ENCODE measurements at places on chromosomes 3 and 15. TPM values are rescaled to one million over a fixed set of nuclear protein-coding genes. Genes with fewer than 3 reads are reported as not detected.

- peak; percentile 58 for DNase-seq
These were observed 145.7 kb upstream of the KCNH8 start for GRCh38 chr3:19002606-19003005.

Gene SYNPR
- total RNA-seq = not detected

Gene STRIT1
- 3.9 TPM for total RNA-seq

- DNase-seq = no peak
These were observed 431.1 kb downstream of the MFSD1 start for GRCh38 chr3:159232966-159233365.

DNA sequence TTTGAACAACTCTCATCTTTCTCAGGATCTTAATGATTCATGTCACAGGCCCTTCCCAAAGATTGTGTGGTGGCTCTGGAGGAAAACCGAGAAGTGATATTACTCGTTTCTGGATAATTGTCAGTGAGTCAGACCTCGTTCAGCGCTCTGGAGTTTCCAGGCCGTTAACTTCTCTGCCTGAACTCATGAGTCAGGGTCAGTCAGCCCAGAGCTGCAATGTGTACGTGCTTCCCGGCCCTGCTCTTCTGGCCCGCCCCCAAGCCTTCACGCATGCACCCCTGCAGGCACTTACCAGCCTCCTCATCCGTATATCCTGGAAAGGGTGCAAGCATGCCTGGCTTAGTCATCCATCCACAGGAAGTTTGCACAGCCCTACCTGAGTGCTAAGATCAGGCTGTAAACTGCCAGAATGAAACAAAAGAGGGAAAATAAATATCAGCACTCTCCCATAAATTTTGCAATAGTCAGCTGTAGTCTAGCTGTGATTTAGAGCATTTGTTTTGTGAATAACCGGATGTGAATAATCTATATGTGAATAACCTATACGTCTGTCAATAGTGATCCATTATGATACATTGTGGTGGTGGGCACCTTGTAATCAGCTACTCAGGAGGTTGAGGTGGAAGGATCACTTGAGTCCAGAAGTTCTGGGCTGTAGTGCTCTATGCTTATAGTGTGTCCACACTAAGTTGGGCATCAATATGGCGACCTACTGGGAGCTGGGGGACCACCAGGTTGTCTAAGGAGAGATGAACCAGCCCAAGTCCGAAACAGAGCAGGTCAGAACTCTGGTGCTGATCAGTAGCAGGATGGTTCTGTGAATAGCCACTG lies 35.3 kb upstream of the SEMA4B start:
- DNase-seq = peak; percentile 41

DNA sequence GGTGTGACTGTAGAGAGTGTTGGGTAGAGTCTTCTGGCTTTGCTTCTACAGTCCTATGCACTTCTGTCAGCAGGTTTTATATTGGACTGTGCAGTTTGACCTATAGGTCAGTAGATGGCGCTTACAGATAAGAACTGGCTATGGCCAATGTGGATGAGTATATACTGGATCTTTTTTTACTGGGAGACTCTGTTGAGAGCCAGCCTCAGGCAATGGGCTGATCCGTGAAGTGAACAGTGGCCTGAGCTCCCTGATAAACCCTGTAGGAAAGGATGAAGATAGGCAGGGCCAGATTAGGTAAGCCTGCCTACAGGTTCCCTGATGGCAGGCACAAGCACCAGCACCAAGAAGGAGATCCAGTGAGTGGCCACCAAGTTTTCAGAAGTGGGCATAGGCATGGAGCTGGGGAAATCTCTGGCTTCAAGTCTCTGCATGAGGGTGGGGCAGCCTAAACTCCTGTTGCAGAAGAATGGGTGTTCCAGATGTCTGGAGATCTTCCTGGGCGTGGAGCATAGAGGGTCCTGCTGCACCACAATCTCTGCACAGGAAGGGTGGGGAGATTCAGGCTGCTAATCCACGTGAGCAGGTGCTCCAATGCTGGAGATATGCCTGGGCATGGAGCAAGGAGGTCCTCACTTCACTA lies 326.0 kb upstream of the SGO1 start:
- peak; percentile 61 for DNase-seq

DNA sequence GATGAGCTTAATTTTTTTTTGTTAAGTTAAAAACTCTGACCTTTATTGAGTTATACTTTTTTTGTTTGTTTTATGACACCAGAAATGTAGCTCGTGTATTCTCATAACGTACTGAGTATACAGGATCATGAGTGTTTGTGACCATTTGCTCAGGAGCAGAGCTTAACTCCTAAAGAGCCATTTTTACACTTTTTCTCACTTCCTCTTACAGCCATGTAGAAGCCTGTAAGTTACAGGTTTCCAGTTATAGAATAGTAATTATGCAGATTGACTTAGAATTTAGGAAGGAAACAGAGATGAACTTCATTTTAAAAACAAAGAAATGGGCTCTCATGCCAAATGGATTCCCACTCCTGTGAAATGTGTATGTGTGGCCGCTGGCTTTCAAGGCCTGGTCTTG lies 151.7 kb downstream of the MCTP2 start:
- DNase-seq = no peak

DNA sequence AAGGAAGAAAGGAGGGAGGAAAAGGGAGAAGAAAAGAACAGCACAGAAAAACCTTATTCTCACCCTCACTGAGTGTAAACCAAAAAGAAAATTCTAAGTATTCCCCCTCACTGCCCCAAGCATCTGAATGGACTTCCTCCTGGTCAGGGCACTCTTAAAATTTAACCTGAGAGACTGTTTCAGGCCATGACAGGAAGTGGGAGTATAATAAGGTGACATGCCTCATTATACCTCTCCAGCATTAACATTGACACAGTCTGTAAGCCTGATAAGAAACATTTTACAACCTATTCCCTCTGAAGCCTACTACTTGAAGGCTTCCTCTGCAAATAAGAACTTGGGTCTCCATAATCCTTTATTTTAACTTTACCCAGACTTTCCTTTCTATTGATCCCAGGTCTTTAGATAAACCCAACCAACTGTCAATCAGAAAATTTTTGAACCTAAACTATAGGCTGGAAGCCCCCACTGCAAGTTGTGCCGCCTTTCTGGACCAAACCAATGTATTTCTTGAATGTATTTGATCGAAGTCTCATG lies 41.7 kb downstream of the SLCO2A1 start:
- no peak for DNase-seq

DNA sequence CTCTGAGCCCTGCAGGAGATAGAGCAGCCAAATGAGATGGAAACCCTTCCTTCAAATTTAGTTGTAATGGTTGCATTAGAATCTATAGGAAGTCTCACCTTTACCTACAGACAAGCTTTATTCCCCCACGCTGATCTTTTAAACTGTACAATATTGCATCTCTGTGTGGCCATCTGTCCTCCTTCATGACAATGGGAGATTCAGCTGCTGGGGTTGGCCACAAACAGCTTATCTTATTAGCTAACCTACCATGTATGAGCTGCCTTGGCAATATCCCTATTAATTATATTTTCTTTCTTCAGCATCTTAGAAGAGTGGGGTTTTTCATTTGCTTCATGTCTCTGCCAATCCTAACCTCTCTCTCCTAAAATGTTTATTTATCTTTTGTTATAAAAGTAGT lies 238.7 kb upstream of the NR2E3 start:
- DNase-seq = no peak

DNA sequence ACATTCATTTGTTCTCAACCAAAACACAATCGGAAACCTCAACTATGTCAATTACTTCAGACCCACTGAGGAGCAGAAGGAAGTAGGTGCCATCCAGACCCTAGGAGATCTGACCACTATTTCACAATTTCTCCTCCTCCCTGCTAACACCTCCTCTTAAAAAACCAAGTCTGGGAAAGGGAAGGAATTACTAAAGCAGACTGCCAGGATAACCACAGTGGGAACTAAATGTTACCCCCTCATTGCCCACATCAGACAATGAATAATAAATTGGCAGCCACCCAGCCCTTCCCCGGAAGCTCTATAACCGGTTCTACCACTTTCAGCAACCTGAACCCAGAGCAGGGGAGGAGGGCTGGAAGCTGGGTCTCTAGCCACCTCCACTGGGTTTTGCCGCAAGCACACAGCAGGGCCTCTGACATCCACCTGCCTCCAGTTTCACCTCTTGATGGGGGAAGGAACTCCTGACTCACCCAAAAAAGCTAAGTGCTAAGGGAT lies 17.6 kb downstream of the C15orf62 start:
- peak; percentile 52 for DNase-seq

- no peak for DNase-seq
These were observed 54.2 kb downstream of the ABHD2 start for GRCh38 chr15:89142423-89142822.

- DNase-seq = no peak
These were observed 61.8 kb upstream of the ZNF148 start for GRCh38 chr3:125436921-125437320.

DNA sequence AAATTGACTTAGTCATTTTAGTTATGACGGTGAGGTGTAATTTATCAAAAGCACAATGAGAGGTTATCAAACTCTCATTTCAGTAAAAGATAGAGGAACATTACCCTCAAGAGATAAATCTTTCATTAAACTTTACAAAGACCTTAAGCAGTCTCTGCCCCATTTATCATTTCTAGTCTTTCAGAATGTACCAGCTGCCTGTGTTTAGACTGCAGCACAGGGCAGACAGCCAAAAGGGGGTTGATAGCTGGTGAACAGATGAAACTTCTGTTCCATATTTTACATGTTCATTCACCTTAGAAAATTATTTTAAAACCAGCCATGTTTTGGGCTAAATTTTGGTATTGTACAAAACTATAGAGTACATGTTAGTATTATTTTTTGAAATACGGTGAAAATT lies 514.6 kb upstream of the CNTN3 start:
- DNase-seq = peak; percentile 35

GRCh38 chr15:51117270-51117669 lies 22.6 kb upstream of the TNFAIP8L3 start:
- DNase-seq = no peak

DNA sequence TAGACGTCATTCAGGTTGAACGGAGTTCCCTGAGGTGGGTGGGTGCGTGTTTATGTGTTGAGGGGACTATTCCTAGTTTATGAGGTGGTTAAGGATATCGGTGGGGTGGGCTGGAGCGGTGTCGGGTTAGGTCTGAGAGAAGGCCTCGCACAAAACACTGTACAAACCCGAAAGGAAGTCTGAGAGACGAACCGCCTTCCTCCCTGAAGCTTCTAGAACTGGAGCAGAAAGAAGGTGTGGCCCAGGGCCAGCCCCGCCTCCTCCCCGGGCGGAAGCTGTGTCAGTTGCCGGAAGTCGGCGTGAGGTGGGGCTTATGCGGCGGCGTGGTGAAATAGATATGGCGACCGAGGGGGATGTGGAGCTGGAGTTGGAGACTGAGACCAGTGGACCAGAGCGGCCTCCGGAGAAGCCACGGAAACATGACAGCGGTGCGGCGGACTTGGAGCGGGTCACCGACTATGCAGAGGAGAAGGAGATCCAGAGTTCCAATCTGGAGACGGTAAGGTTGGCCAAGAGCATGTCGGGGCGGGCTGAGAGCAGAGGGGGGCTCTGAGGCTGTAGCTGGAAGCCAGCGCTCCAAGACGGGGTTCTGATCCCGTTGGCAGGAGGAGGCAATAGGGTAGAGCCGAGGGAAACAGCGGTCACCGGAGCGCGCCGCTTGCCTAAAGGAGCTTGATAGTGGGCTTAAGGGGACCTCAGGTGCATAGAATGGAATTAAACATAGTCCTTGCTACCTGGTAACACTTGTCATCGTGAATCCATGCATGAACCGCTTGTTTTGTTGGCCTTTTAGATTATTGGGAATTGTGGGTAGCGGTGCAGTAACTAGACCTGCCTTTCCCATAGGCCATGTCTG lies at the start of gene HYPK:
Gene HYPK, plus strand, starts transcription at position 314 of the 856 bp plus-strand sequence. Its CDS starts 24 bp downstream, at position 338.
- DNase-seq = peak; percentile 96

DNA sequence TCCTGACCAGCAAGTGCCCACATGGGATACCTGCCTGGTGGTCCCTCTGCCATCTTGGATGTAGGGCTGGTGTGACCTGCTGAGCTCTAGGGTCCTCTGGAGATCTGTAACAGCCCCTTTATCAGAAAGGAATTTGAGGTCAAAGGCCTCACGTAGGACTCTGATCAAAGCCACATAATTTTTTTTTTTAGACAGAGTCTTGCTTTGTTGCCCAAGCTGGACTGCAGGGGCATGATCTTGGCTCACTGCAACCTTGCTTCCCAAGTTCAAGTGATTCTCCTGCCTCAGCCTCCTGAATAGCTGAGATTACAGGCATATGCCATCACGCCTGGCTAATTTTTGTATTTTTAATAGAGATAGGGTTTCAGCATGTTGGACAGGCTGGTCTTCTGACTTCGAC lies 9.5 kb downstream of the ITGB5 start:
- no peak for DNase-seq

DNA sequence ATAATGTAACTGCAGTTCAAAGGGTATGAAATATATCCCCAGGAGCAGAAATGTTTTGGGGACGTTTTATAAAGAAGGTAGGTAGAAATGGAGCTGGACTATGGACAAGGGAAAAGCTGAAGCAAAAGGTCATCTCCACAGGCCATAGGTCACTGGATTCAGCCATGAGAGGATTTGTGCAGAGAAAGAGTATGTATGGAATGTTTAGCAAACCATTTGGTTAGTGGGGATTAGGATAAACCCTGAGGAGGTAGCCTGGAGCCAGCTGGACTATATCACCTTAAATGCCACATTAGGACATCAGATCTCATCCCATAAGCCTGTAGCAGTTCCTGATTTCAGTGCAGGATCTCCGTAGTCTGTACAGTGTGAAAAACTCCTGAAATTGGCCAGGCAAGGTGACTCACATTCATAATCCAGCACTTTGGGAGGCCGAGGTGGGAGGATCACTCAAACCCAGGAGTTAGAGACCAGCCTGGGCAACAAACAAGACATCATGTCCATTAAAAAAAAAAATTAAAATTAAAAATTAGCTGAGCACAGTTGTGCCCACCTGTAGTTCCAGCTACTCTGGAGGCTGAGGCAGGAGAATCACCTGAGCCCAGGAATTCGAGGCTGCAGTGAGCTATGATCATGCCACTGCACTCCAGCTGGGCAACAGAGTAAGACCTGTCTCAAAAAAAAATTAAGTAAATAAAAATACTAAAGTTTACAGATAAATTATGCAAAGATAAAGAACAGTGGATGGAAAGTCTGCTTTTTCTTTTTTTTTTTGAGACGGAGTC lies 4.7 kb downstream of the IP6K1 start:
- no peak for DNase-seq

DNA sequence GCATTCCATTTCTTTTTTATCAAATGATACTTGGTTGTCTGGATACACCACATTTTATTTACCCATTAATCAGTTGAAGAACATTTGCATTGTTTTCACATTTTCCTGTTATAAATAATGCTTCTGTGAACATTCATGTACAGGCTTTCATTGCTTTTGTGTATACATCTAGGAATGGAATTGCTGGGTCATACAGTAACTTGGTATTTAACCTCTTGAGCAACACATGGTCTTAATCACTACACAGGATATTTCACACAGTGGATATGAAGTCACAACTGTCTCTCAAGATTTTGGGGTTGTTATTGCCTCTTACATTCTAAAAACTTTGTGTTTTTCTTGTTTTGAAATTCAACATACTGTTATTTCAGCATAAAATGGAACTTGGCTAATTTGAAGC lies 48.2 kb downstream of the C3orf85 start:
- no peak for DNase-seq

GRCh38 chr15:68435966-68436365 lies 4.0 kb upstream of the ITGA11 start:
- DNase-seq = no peak

- DNase-seq = no peak
These were observed 44.2 kb upstream of the TNIK start for GRCh38 chr3:171504376-171504775.
